DMS79 treated with DMSO at 0.1 percent for 48 hours (cell line): ENCODE measurements at places on chromosomes 16 and 17.

DNA sequence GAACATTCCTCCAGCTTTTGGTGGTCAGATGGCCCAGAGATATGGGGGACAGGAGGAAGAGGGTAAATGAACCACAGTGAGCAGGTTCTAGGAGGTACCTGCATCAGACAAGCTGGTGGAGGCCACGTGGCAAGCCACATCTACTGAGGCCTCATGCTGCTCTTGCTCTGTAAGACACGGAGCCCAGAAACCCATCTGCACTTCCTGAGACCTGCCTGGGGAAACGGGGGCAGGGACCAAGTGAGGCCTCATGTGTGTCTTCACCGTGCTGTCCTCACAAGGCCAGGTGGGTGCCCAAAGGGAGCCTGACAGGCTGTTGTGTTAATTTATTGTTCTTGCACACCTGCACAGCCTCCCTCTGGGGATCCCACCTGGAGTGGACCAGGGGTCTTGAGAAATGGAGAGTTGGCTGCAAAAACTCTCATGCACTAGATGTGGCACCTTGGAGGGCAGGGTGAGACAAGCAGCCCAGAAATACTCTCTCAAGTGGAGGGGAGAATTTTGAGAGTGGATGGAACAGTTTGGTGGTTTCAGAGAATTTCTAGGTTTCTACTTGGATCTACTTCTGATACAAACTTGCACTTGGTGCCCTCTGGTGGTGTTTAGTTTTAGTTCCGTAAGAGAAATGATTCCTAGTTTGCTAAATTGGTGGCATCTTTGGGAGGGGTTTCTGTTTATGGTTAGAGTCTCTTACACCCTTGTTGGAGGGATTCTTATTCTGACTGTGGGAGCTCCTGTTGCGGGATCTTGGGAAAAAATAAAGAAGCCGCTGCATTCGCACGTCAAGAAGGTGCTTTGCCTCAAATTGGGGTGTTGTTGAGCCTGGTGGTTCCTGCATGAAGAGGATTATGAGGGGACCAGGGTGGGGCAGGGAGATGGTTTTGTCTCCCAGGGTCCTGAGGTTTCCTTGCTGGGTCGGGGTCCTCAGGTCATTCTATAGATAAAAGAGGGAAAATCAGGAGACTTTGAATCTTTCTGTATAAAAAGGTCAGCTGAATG, 47.5 kb downstream of the SLC6A2 start:
- peak; percentile 33 for DNase-seq

GRCh38 chr17:43601280-43602039, 55.3 kb upstream of the ETV4 start:
- DNase-seq, result no peak

DNA sequence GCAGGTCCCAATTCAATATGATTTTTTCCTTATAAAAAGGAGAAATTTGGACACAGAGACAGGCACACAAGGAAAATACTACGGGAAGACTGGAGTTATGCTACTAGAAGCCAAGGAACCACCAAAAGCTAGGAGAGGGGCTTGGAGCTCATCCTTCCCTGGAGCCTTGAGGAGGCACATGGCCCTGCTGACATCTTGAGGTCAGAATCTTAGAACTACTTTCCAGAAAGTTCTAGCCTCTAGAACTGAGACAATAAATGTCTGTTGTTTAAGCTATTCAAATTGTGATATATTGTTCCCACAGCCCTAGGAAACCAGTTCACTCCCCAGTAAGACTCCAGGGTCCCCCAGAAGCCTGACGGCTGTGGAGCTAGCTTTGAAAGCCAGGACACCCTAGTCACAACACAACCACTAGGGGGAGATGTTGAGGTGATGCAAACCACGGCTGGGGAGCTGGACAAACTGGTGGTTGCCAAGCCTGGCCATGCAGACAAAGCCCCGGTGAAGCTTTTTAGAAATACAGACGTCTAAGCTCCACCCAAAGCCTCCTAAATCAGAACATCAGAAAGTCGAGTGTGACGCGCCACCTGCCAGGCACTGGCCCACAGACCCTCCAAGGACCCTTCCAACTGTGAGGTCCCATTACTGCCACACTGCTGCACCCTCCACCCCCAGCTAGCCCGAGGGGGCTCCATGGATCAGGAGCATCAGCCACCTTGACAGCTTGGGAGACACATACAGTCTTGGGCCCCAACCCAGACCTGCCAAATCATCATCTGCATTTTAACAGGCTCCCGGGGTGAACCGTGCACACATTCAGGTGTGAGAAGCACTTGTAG, 106.4 kb downstream of the SLC39A11 start:
- no peak for DNase-seq

DNA sequence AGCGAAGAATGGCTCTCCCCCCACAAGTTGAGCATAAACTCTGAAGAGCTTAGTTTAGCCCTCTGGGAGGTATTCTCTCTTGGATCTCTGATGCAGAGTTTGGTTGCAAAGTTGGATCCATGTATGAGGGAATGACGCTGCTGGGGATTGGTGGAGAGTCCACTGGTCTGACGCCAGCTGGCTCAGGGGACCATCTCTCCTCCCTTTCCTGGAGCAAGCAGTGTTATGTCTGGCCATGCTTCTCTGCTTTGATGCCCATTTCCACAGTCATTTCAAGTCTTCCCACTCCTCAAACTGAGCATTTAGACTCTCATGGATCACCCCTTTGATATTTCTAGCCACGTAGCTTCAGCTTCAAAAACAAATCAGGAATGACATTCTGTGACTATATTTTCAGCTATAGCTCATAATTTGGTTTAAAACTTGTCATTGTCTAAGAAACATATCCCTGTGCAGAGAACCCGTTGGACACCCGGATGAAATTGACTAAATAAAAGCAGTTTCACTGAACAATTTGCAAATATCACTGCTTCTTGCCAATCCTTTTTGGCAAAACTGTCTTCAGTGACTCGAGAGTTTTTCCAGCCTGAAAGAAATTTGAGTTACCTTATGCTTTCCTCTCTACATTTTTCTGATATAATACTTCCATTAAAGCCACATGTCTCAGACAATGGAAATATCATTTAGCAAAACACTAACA, 193.4 kb upstream of the CDH11 start:
- no peak for DNase-seq

DNA sequence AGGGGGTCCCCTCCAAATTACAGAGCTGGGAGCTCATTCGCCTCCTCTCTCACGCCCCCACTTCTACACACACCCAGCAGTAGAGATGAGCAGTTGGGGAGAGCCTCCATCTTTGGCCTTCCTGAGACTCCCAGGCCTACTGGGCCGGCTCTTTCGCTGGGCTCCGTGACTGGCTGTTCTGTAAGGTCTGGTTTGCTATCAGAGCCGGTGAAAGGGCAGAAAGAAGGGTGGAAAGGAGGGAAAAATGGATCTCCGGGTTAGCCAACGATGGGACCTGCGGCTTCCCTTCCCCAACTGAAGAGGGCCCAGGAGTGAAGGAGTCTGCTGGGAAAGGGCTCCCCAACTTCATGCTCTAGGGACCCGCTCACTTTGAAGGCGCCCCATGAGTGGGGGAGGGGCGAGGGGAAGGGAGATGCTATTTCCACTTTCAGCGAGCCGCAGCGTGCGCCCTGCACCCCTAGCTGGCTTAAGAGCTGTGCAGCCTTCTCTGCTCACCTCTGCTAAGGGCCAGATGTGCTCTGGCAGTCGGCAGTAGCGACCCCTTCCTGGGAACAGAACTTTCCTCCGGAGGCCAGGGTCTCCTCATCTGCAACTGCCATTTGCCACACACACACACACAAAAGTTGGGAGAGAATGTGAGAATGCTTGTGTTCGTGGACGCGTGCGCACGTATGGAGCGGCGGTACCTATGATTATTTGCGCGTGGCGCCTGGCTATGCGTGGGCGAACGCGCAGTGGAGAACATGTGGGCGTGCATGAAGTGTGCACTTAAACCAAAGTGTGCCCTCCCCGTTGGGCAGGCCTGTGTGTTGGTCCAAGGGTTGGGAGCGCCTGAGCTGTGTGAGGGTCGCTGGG, 2.9 kb upstream of the FOXF1 start:
- DNase-seq, result no peak

DNA sequence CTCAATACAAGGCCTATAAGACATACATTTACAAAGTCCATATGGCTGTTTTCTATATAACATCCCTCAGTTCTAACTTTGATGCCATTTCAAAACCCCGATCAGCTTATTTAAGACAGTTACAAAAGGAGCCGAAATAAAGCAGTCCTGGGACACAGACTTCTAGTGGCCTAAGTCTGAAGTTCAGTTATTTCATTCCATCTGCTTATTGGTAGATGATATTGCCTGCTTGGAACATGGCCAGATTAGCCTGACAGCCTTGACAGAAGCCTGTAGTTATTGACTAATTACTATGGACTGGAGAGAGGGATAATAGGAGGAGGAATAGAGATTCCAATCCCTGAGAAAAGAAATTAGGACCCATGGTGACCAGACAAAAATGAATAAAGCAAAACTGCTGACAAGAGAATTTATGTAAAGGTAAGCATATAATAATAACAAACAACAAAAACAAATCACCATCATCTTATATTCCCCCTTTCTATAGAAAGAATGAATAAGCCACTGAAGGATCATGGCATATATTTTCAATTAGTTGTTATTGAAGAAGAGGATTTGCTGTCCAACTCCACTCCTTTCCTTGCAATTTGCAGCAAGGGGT, 206.3 kb upstream of the TOM1L1 start:
- DNase-seq, result no peak

GRCh38 chr16:65919145-65919985, 447.1 kb upstream of the CDH5 start:
- DNase-seq, result no peak

GRCh38 chr17:32570081-32570396, 83.2 kb downstream of the CDK5R1 start:
- DNase-seq, result no peak

DNA sequence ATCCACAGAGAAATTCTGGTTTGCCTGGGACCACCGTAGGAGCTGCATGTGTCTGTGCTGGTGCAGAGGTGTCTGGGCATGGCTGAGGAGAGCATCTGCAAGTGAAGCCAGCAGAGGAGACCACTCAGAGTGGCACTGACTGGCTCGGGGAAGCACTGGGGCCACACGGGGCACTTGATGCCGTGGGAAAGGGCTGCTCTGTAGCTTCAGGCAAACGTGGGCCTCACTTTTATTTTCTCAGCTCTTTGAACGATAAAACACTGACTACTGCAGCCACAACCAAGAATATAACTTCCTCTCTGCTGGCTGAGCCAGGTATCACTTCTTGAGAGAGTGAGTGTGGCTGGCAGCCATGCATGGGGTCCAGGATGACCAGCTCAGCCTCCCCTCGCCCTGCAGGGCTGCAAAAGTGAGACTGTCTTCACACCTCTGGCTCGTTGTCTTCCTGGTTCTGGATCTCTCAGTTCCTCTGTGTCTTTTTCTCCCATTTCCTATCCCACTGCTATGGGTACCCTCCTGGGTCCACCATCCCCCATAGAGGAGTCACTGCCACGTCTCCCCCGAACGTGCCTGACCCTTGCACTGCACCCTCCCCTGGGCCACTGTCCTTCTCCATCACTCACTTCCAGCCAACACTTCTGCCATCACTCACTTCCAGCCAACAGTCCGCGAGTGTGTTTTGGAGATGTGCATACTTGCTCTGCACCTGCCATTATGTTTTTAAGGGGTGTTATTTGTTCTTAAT, 201.4 kb upstream of the CHMP6 start:
- DNase-seq, result peak; percentile 0

- DNase-seq, result no peak
Observed at GRCh38 chr16:12458591-12459358, 344.9 kb downstream of the CPPED1 start.

DNA sequence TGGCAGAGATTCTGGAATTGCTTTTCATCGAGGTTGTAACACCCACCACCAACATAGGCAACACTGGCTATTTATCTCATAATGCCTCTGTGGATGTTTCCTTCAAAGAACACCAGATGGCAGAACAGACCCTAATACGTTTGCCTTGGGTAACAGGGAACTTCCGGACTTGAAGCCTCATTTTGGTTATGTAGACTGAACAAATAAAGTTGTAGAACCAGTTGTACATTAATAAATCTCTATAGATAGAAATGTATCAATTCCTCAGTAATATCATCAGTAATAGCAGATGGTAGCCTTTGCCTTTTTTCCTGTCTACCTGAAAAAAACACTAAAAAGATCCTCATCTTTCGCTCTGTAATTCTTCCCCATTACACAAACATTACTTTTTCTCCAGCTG, 25.9 kb upstream of the APOH start:
- DNase-seq, result peak; percentile 61

DNA sequence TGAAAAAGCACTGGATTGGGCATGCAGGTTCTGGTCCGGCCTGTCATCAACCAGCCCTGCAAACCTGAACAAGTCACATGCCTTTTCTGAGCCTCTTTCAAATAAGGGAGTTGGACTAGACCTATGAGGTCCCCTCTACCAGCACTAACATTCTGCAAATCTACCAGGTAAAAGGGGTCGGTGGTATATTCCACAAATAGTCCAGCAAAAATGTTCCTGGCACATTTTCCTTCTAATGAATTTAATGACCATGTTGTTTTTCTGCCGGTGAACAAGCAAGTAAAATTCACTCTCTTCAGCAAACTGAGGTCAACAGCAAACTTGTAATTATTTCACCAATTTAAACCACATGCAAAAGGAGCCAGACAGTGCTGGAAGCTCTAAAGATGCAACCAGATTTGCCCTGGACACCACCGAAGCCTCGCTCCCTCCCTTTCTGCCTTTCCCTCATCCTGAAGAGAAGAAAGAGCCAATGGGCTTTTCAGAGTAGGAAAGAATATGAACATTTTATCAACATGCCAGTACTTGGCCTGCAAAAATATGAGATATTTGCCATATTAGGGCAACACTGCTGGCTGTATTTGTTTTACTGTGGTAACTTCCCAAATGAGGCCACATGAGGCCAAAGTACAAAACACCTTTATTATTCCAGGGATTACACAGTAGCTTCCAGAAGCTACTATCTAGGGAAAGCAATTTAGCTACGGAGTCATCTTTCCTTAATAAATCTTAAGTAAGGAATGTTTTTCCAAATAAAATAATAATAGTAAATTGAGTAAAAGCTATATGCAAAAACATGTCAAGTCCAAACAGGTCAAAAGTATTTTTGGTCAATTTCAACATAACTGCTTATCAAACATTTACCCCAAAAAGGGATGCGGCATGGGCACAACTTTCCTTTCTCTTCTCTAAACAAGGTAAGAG, 45.0 kb downstream of the USP31 start:
- no peak for DNase-seq

DNA sequence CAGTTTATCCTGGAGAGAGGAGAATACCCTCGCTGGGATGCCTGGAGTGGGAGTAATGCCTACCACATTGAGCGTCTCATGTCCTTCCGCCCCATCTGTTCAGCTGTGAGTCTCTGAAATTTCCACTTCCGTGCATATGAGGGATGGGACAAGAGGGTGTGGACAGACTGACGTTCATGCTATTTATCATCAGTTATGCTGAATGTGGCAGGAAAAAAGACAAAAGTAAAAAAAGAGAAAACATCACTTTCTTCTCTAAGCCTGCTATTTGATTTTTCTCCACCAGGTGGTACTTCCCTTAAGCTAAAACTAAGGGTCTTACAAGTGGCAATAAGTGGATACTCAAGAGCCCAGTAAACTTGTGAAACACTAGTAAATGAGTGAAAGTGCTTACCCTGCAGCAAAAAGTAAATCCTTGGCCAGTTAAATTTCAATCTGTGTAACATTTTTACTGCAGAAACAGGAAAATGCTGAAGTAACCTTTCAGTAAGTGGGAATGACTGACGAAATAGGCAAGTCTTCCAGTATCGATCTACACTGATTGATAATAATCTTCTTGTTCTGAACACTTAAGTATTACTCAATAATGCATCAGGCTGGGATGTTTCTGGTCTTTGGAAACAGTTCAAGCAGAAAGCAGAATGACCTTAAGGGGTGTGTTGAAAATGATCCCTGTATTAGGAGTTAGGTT, 5.6 kb downstream of the CRYBA1 start:
- DNase-seq, result peak; percentile 75
